ENCODE measurements at places on chromosomes 5 and 9.

- DNase-seq, result no peak
Observed at GRCh38 chr9:38318759-38319495, 73.6 kb upstream of the ALDH1B1 start.

DNA sequence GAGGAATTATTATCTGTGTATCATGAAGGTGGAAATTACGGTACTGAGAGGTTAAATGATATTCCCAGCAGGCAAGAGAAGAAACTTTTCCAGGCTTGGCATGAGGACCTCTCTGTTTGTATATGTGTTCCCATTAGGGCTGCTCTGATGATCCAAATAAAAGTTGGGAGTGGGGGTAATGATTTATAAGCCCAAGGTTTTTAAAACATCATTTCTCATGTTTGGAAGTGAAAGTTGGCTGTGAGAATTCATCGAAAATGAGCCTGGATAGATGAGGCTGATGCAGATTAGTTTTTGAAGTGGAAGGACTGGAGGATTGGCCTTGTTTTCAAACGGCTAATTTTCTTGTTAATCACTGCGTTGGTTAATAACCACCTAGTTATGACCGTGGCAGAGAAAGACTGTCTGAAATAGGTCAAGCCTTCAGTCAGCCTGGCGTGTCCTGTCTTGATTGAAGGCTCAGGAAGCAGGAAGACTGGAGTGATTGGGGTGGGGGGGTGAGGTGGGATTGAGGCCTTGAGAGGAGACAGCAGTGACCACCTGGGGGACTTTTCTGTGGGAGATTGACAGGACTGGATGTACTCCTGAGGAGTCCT lies 391.0 kb upstream of the WWC1 start:
- no peak for DNase-seq

GRCh38 chr9:97845130-97845529 lies 7.9 kb upstream of the FOXE1 start:
- DNase-seq, result no peak

- no peak for DNase-seq
Observed at GRCh38 chr5:119353686-119354366, 2.0 kb upstream of the TNFAIP8 start.

GRCh38 chr9:124358631-124359030 lies 56.6 kb downstream of the PSMB7 start:
- DNase-seq, result no peak

GRCh38 chr5:82011761-82012160 lies 39.9 kb downstream of the ATG10 start:
- DNase-seq, result no peak

- DNase-seq, result no peak
Observed at GRCh38 chr5:5105531-5105930, 34.6 kb upstream of the ADAMTS16 start.

- no peak for DNase-seq
Observed at GRCh38 chr5:36786448-36787012, 90.0 kb upstream of the NIPBL start.

DNA sequence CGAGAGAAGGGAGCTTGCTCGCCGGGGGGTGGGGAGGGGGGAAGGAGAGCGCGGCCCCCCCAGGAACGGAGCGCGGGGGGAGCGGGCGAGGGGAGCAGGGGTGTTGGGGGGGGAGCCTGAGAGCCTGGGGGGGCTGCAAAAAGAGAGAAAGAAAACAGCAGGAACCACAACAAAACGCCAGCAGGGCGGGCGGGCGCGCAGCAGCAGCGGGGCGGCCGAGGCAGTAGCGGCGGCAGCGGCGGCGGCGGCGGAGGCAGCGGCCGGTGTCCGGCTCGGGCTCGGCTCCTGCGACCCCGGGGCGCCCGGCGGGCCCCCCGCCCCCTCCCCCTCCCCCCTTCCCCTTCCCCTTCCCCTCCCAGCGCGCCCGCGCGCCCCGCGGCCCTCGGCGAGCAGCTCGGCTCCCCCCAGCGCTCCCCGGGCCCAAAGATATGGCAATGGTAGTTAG lies 1.6 kb downstream of the NR2F1 start:
- DNase-seq, result no peak

- no peak for DNase-seq
Observed at GRCh38 chr5:172593721-172594235, 47.3 kb upstream of the NEURL1B start.

- DNase-seq, result no peak
Observed at GRCh38 chr5:94057655-94058054, 316.3 kb upstream of the POU5F2 start.

DNA sequence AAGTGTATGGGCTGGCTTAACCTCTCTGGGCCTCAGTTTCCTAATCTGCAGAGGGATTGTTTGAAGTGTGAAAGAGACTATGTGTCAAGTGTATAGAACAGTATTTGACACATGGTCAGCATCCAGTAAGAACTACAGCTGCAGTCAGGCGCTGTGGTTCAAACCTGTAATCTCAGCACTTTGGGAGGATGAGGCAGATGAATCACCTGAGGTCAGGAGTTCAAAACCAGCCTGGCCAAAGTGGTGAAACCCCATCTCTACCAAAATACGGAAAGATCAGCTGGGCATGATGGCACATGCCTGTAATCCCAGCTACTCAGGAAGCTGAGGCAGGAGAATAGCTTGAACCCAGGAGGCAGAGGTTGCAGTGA lies 31.9 kb upstream of the STING1 start:
- no peak for DNase-seq

DNA sequence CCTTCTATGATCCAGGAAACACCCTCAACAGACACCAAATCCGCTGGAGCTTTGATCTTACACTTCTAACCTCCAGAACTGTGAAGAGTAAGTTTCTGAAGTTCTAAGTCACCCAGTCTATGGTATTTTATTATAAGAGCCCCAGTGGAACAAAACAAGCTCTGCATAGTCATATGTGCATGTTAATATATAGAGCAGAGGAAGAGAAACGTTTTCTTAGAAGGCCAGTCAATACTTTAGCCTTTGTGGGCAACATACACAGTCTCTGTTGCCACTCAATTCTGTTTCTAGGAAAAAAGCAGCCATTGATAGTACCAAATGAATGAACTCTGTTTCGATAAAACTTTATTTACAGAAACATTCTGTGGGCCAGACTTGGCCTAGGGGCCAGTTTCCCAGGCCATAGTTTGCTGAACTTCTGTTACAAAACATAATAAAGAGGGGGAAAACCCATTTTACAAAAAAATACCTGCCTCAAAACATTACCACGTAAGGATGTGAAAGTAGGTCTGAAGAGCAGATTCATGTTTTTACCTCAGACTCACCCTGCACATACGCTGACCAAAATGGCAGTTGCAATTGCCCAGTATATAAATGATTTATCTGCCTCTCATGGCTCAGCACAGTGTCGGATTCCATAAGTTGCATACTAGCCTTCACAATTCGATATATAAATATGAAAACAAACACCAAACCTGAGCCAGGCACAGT lies 350.5 kb downstream of the SLIT3 start:
- no peak for DNase-seq

DNA sequence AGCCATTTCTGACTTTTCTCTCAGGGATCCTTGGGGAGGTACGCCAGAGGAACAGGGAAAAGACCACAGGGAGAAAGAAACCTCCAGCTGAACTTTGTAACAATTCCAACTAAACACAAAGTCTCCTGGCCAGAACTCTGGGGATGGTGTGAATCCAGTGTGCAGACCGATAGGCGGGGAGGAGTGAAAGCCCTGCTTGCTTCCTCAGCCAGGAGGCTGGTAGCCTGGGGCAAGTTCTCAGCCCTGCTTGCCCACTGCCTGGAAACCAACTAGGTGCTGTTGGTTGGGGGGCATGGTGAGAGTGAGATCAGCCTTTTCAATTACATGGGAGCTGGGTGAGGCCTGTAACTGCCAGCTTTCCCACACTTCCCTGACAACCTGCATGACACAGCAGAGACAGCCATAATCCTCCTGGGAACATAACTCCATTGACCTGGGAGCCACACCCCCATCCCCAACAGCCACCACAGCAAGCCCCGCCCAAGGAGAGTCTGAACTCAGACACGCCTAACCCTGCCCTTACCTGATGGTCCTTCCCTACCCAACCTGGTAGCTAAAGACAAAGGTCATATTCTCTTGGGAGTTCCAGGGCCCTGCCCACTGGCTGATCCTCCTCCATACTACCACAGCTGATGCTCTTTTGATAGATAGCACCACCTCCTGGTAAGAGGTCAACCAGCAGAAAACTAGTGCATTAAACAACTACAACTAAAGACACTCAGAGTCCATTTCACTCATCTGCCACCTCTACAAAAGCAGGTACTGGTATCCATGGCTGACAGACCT lies 100.1 kb upstream of the TNFAIP8 start:
- DNase-seq, result no peak

- DNase-seq, result no peak
Observed at GRCh38 chr5:179316982-179317381, 28.3 kb downstream of the ADAMTS2 start.

GRCh38 chr5:138942861-138943260 lies 67.7 kb upstream of the LRRTM2 start:
- DNase-seq, result no peak

DNA sequence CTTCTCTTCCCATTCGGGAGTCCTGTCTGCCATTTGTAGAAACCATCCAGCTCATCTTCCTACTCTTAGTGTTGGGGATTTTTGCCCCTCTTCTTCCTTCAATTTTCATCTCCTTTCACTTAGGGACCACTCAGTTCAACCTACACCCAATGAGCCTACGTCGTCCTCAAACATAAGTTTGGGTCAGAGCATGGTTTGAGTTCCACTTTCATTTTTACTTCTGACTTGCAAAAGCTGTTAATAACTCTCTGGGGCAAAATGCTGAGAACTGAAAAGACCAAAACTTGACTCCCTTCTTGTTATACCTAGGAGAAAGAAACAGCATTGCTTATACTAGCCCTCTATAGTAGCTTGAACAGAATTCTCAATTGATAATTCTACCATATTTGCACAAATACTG lies 381.5 kb upstream of the MPDZ start:
- DNase-seq, result no peak

DNA sequence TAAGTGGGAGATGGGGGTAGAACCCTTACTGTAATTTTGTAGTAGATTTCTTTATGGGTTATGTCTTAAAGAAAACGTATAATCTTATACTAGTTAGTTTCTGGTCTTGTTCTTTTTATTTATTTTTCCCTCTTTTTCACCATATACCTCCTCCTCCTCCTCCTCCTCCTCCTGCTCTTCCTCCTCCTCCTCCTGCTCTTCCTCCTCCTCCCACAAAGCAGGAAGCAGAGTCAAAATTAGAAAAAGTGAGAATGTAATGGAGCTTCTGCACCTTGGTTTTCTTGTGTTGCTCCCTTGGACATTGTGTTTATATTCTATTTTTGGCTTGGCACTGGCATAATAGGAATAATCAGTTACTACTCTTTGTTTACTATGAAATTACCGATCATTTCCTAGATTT lies 4.5 kb downstream of the MACIR start:
- no peak for DNase-seq

DNA sequence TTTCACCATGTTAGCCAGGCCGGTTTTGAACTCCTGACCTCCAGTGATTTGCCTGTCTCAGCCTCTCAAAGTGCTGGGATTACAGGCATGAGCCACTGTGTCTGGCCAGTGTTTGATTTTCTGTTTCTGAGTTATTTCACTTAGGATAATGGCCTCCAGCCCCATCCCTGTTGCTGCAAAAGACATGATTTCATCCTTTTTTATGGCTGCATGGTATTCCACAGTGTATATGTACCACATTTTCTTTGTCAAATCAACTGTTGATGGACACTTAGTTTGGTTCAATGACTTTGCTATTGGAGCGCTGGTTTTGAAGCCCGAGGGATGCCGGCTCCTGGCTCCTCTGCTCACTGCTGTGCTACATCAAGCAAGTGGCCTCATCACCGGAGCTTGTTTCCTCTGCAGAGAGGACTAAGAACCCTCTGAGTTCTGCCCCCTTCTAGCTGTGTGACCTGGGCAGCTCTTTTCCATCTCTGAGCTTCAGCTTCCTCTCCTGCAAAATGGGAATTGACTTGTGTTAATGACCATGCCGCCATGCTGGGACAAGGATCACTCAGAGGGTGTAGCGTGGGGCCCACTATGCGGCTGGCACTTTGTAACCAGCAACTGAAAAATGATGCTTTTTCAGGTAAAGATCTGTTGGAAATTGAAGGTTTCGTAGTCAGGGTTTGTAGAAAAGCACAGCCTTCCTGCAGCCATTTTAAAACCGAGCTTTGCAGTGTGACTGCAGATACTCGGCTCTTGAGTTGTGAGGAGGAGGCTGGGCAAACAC lies 4.6 kb upstream of the NEURL1B start:
- DNase-seq, result no peak
